ENCODE measurements at places on chromosomes 4 and X.
A peak's percentile ranks its signal among the peaks of the same experiment; 100 is the strongest.

DNA sequence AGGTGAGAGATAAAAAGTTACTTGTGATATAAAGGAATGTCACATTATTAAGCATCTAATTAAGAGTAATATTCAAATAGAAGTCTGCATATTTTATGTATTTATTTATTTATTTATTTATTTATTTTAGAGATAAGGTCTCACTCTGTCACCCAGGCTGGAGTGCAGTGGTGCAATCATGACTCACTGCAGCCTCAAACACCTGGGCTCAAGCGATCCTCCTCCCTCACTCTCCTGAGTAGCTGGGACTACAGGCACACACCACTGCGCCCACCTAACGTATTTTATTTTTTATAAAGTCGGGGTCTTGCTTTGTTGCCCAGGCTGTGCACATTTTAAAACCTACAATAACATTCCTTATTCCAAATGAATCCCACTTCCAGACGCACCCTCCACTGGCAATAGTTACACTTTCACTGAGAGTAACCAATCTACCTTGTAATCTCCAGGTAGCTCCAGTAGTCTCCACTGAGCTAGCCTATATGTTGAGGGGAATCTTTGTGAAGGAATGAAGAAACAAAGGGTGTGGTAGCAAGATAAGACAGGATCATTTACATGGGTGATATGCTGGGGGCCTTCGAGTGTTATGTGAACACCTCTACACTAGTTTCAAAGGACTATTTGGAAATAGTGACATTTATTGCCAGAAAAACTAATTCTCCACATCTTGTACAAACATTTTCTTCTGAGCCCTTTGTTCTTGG is 11.9 kb downstream of the SH3D19 start:
- no peak for DNase-seq

DNA sequence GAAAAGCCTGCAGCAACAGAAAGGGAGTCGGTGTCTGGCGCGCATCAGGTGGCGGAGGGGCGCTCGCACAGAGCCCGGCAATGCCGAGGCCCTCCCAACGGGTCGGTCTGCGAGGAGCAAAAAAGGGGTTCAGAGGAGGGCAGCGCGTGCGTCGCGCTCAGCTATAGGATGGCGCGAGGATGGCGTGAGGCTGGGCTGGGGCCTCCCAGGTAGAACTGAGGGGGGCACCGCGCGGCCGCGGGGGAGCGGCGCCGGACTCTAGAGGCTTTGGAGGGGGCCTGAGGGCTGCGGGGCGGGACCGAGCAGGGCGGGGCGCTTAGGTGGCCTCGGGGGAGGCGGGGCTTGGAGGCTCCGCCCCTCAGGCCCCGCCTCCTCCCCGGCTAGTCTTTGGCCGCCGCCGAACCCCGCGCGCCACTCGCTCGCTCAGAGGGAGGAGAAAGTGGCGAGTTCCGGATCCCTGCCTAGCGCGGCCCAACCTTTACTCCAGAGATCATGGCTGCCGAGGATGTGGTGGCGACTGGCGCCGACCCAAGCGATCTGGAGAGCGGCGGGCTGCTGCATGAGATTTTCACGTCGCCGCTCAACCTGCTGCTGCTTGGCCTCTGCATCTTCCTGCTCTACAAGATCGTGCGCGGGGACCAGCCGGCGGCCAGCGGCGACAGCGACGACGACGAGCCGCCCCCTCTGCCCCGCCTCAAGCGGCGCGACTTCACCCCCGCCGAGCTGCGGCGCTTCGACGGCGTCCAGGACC is at the start of gene PGRMC1:
Gene PGRMC1 (plus strand): TSS at position 414 of the 751 bp plus-strand sequence. CDS start 79 bp downstream, at position 493.
- DNase-seq: peak; percentile 79

DNA sequence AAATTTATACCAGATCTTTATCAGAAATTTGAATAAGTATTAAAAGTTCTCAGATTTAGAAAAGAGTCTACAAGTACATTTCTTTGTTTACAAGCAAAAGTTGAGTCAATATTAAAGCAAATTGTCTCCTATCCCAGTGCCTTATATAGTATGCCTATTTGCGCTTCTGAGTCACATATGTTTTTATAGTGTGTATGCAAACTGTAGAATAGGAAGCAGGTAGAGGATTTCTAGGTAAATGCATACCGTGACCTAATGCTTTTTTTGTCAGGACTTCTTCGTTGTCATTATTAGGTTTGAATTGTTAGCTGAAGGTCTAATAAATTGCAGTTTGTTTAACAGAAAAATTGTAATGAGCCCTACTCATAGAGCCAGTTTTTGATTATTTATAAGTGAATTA is 22.2 kb downstream of the CEP44 start:
- no peak for DNase-seq

- no peak for DNase-seq
Measured at GRCh38 chr4:5389756-5390310, 318.5 kb downstream of the EVC2 start.

DNA sequence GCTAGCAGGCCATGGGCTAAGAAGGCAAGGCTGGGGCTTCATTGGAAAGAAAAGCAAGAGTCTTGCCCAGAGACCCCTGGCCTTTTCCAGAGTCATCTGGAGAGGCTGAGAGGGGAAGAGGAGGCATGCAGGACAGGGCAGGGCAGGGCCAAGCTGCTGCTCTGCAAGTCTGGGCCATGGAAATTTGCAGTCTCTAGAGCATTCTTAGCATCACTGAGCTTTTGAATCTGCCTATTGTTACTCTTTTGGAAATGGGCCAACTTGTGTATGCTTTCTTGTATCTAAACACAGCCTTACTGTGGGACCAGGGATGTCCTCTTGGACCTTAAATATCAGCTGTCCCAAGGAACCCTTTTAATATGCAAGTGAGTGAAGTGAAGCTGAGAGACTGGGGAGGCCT is 560.5 kb downstream of the MID1IP1 start:
- no peak for DNase-seq

- no peak for DNase-seq
Measured at GRCh38 chrX:1609762-1610161, 5.1 kb upstream of the ASMT start.

DNA sequence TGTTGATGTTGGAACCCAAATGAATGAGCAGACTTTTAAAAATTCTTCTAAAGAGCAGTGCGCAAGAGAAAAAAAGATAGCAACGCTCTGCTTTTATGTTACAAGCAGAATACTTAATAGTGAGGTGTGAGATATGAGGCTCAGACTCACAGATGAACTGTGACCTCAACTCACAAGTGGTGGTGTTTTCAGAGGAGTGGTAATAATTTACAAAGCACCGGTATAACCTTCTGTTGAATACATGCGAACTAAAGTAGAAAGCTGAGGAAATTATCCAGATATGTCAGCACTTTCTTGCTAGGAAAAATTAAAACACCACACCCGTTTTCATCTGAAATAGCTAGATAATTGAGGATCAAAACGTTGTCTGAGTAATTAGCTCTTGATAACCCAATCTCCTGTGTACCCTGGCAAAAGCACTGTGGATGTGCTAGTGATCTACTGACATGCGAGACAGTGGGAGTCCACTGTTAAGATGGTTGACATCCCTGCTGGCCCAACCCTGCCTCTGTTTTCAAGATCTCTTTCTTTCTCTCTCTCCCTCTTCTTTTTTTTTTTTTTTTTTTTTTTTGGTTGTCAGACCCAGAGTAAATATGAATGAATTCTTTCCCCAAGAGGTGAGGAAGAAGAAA is 6.9 kb upstream of the TLL1 start:
- no peak for DNase-seq

DNA sequence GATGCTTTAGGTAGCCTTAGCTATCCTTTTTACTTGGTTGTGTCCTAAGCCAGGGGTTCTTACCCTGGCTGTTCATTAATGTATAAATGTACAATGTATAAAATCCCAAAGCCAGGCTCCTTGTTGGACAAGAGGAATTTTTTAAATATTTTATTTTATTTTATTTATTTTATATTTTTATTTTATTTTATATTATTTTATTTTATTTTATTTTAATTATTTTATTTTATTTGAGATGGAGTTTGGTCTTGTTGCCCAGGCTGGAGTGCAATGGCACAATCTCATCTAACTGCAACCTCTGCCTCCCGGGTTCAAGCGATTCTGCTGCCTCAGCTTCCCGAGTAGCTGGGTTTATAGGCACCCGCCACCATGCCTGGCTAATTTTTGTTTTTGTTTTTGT is 8.1 kb upstream of the SLC2A9 start:
- DNase-seq: no peak

GRCh38 chr4:70591955-70592582 is at the start of gene AMBN:
Gene AMBN (plus strand): TSS chr4:70592256. CDS start chr4:70592359, 103 bp downstream.
- no peak for DNase-seq

GRCh38 chr4:124806403-124806802 is 93.9 kb upstream of the ANKRD50 start:
- no peak for DNase-seq

DNA sequence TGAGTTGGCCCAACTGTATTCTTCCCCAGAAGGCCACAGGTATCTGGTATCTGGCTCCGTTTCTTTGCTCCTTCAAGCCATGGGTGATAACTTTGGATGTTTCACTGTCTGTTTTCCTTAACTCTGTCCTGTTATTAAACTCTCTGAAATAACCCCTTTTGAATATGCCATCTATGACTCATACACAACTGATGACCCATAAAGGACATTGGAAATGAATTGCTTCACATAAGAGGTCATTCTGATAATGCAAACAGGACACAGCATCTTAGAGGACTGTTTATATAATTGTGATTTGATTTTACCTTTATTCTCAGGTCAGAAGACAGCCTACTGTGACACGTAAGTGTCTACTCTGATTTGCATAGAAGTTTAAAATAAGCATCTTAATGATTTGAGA is 227.7 kb downstream of the VEGFC start:
- no peak for DNase-seq

DNA sequence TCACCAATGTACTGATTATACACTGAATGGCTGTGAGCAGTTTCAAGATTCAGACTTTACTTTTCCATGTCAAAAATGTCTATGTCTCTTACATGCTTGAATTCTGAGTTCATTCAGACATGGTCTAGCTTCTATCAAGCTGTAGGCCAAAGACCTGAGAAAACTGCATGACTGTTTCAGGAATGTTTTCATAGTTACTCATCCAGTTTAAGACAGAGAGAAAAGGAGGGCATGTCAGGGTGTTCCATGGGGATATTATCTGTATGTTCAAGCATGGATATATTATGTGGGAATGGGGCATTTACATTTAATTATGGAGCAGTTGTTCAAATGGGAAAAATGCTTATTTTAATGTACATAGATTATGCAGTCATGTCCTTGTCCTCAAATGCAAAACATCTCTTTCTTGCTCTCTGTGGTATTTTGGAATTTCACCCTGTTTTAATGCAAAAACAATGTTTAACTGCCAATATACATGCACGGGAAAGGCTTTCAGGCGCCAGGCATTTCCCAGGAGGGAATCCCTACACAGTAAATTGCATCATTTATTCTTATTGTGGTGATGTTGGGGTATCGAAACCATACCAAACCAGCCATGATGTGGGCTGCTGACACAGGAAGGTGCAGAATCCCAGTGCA is 429.1 kb upstream of the INTU start:
- DNase-seq: no peak

DNA sequence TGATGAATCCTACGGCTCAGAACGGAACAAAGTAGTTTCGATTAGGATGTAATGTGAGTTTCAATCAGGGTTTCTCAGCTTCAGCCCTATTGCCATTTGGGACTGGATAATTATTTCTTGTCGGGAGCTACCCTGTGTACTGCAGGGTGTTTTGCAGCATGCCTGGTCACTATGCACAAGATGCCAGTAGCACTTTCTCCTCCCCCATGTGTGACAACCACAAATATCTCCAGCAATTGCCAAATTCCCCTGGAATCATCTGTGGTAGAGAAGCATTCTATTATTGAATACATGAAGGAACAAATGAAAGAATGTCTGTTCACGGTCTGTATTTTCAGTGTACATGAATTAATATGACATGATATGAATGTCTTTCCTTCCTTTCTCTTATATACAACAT is 782.9 kb upstream of the FTHL17 start:
- DNase-seq: no peak

DNA sequence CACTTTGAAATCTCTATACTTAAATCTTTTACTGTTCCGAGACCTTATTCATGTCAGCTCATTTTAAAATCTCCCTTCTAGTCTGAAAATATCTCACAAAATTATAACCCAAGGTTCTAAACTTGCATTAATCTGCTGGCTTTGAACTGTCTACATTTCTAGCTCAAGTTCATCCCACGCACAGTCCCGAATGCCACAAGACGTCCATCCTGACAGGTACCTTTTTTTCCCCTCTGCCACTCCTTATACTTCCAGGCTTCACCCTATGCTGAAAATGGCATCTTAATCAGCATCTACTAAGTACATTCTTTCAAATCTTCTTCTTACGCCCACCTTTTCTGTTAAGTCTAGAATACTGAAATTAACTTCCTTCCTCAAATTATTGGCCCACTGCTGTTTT is 259.2 kb upstream of the GALNTL6 start:
- DNase-seq: no peak

- DNase-seq: no peak
Measured at GRCh38 chr4:56026596-56026995, 77.9 kb downstream of the CEP135 start.

DNA sequence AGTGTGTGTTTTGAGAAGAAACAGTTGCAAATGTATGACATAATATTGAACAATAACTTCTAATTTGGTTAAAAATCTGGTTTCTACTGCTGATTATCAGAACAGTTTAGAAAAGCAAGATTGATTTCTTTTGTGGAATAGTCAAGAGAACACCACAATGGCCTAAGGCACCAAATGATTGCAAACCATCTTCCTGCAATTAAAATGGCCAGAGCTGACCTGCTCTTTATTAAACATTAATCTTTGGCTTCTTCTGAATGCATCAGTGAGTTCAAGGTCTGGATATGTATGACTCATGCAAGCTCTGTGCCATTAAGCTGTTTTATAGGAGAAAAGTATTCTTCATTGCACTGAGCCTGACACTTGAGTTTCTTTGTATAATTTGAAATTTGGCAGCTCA is 107.8 kb upstream of the PDHA2 start:
- DNase-seq: no peak

DNA sequence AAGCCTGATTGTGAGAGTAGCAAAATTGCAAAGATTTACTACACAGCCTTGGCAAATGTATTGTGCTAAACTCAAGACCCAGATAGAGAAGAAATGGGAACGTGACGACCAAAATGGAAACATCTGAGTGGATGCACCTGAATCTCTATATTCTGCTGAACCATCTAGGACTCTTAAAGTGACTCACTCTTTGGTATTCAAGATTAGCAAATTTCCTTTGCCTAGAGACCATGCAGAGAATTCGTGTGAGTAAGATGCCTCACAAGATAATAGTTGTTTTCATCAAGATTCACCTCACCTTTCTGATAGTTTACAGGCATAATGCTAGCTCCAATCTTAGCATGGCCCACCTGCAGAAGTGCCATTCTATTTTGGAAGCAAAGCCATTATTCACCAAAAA is 14.4 kb upstream of the ATOH1 start:
- DNase-seq: no peak

- DNase-seq: no peak
Measured at GRCh38 chr4:20255251-20255586, 3.5 kb downstream of the SLIT2 start.

GRCh38 chr4:93000910-93001309 is 697.1 kb downstream of the GRID2 start:
- no peak for DNase-seq

- DNase-seq: no peak
Measured at GRCh38 chrX:155874571-155875244, 6.4 kb upstream of the VAMP7 start.

GRCh38 chrX:4762196-4762595 is 1048.7 kb upstream of the PRKX start:
- no peak for DNase-seq

GRCh38 chrX:19647731-19648588 is 132.7 kb upstream of the MAP3K15 start:
- no peak for DNase-seq

Measured in CD4-positive, alpha-beta T cell treated with Interferon alpha-2 for 1 hour (primary cell).